ENCODE measurements at places on chromosomes 12 and 14.

DNA sequence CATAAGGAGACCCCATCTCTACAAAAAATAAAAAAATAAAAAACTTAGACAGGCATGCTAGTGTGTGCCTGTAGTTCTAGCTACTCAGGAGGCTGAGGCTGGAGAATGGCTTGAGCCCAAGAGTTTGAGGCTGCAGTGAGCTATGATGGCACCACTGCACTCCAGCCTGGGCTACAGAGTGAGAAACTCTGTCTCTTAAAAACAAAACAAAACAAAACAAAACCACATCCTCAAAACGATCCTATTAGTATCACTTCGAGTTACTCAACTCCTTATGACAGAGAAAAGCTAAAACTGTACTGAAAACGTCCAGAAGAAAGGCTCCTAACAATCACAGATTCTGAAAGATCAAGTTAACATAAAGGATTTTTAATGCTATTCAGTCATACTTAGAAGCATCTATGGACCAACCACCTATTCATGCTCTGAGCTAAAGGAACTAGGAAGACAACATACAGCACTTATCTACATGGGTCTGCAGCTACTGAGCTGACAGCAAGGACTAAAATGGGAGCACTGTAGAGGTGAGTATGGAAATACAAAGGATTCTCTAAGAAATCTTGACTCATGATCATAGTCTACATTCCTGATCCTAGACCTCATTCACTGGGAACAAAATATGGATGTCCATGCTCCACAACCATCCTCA lies 75.3 kb upstream of the DUSP6 start:
- DNase-seq, result no peak

DNA sequence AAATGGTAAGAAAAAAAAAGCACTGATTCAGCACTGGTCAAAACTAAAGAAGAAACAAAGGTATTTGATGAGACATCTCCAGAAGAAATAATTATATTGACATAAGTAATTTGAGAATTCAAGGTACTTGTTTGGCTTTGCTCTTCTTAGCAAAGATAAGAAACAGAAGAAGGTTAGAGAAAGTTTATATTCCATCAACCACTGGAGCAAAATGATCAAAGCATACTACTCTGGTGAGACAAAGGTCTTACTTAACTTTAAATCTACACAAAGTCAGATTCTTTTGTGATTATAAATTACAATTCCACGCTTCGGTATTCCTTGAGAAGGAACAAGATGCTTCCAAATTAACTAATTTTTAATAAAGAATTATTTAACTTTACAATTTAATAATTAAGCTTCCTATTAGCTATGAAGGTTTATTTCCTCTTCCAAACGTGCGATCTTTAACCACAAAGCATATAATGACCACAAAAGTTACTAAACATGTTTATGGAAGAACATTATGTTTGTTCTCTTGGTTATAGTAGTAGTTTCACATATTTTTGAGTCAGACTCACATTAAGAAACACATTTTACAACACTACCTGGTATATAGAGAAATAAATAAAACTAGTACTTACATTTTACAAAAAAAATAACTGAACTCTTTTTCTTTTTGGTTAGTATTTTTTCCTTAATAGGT lies 53.4 kb downstream of the METTL25 start:
- DNase-seq, result no peak

GRCh38 chr12:45268672-45269411 lies 52.9 kb downstream of the ANO6 start:
- DNase-seq, result no peak

- no peak for DNase-seq
Observed at GRCh38 chr12:101857043-101857558, 20.3 kb upstream of the DRAM1 start.

DNA sequence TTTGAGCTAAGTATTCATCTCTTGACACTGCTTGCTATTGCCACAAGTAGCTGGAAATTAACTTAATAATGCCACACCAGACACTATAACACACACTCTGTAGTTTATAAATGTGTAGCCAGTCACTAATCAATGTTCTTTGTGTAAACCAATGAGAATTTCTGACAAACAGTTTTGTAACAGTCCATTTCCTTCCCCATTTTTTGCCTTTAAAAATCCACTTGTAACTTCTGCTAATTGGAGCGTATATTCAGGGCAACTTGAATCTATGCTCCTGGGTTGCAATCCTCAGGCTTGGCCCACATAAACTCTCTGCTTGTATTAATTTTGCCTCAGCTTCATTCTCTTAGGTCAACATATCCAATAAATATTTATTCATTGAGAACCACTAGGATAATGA lies 125.0 kb upstream of the DHRS4 start:
- DNase-seq, result no peak

- DNase-seq, result no peak
Observed at GRCh38 chr12:47943623-47944340, 19.6 kb upstream of the TMEM106C start.

- no peak for DNase-seq
Observed at GRCh38 chr14:56390859-56391258, 188.7 kb upstream of the TMEM260 start.

GRCh38 chr14:73887318-73887616 lies 608 bp downstream of the ZNF410 start:
- DNase-seq, result no peak

- no peak for DNase-seq
Observed at GRCh38 chr12:8034802-8035201, 2.3 kb downstream of the FOXJ2 start.

- DNase-seq, result no peak
Observed at GRCh38 chr12:126343321-126343720, 1278.1 kb downstream of the AACS start.

DNA sequence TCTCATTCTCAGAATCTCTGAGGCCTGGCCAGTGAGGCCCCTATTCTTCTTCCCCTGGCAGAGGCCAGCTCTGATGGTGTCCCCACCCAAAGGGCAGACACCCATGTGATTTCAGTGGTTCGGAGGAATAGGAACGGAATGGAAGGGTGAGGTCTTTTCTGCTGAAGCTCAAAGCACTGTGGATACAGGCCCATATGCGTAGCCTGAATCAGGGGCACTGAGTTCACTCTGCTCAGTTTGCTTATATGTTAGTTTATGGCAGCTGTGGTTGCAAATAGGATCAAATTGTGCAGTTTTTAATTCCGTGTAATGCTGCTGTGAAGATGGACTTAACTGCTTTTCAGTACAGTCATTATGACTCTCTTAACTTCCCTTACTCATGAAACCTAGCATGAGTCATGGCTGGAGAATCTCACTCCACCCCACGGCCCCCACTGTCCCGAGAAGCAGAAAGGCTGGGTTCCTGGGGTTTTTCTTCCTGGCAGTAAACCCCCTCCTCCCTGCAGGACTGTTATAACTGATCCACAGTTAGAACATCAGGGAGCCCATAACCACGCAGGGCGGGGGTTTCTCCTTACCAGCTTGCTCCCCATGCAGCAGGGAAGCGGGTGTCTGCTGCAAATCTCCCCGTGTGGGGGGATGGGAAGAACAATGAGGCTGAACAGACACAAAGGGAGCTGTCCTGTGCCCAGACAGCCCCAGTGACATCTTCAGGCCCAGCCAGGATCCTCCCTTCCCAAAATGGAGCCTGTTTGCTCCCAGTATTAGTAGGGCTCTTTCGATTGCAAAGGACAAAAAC lies 122.7 kb downstream of the SLC38A6 start:
- no peak for DNase-seq

- peak; percentile 29 for DNase-seq
Observed at GRCh38 chr12:121465921-121466793, 66.2 kb downstream of the RNF34 start.

DNA sequence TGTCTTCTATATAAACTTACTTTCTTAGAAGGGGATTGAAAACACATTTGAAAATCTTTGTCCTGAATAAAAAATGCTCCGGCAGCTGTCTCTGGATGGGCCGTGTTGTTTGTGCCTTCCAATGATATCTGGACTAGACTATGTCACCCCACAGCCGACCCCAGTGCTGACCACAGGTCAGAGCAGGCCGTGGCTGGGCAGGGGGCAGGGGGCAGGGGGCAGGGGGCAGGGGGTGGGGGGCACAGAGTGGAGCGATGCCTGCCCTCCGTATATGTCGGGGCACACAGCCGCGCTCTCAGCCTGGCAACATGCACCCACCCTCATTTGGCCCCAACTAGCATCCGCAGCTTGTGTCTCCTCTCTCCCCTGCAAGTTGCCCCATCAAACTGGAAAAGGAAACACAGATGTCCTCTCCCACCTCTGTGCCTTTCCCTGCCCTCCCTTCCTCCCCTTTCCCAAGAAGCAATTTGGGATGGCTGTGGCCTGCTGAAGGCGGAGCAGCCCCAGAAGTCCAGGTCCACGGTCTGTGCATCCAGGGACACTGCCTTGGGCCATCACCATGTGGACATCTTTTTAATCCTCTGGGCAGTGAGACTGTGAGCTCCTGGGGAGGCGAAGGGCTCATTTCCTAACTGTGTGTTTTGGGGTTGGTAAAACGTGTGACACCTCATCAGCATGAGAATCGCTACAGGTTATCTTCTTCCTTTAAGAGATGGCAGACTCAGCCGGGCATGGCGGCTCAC lies 295.7 kb upstream of the RTL1 start:
- DNase-seq, result no peak

DNA sequence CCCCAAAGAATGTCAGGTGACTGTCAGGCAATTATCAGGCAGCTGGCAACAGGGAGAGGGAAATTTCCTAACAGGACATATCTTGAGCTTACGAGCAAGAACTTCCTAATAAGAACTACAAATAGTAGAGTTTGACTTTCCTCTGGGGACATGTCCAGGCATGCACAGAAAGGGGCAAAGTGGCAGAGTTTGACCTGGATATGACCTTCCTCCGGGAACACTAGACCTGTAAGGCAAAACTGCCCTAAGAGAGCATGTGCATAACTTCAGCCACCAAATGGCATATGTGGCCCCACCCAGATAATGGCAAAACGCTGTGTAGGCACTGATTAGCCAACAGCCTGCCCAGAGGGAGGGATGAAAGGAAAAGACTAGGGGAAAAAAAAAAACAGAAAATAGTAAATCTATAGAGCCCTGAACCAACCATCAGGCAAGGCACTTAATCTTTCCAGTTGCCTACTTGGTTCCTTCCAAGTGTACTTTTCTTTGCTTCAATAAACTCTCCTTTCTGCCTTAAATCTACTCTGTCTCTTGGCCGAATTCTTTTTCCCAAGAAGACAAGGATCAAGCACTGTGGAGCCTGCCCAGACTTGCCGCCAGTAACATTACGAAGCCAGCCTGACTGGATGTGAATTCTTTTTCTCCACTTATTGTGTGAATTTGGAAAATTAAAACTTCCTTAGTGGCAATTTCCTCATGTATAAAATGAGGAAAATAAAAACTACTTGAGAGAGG lies 164.1 kb downstream of the SPTSSA start:
- no peak for DNase-seq

GRCh38 chr12:16090974-16091373 lies 179.8 kb downstream of the DERA start:
- DNase-seq, result no peak

DNA sequence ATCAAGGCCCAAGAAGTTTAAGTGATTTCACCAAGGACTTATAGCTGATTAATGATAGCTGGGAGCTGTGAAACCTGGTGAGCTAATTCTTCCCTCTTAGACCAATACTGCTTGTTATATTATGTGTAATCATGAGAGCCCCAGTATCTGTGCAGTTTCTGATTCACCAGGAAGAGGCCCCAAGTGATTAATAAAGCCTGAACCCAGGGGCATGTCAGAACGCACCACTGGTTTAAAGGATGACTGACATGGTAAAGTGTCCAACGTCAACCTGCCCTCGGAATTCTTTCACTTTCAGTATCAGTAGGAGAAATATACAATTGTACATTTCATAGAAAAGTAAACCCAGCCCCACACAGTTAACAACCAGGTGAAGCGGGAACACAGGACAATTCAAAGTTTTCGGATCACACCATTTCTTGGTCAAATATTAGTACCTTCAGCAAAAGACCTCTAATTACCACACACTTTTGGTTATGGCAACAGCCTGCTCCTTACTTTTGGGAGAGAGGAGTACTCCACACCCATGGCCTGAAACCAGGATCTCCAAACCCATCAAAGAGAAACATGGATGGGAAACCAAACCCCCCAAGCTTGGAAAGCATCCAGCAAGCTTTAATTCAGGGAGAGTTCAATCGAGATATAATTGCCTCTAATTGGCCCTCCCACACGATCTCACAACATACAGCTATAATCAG lies 28.5 kb downstream of the TMCC3 start:
- DNase-seq, result no peak

DNA sequence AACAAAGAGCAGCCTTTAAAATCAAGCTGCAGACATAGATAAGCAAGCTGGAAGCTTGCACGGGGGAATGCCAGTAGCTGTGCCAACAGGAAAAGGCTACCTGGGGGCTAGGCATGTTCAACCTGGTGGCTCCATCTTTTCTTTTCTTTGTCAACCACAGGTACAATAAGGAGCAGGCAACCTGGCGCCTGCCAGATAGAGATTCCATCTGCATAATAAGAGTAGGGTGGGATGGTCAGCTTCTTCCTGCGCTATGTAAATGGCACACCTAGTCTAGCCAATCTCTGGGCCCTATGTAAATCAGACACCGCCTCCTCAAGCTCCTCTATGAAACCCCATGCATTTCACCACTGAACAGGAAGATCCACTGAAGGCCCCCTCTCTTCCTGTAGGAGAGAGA lies 87.4 kb upstream of the PKP2 start:
- DNase-seq, result no peak

- DNase-seq, result no peak
Observed at GRCh38 chr12:20599757-20600156, 95.4 kb upstream of the SLCO1C1 start.

- no peak for DNase-seq
Observed at GRCh38 chr12:47798382-47798948, 21.2 kb downstream of the HDAC7 start.

DNA sequence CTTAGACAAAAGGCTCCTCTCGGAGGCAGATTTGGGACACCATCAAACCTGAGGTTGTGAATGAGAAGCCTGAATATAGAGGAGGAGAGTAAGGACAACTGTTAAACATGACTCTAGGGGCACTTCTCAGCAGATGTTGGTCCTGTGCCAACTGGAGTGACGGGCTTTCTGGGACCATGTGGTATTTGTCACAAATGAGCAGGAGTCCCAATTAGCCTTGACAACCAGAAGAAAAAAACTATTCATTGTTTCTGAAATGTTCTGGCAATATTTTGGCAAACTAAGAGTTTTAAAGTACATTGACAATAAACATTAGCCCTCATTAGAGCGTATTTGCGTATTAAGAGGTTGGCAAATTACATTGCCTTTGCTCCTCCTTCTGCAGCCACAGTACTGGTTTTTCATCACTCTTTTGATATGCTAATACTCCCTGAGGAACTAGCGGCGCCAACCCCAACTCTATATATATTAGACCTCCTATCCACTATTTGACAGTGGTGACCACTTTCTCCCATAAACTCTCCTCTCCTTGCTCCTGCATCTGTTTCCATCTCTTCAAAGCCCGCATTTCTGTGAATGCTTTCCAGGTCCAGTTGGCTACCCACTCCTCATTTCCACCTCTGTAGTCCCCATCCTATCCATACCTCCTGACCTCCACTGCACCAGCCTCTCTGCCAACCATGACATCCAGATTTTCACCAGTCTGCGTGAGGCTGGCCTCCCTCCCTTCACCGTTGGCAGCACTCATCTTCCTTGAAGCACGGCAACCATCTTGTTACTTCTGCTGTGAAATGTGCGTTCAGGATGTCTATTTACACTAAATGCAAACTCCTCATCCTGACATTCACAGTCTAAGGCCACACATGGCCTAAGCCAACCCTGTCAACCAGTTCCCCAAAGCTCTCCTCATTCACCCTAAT lies 100.7 kb downstream of the ZFC3H1 start:
- no peak for DNase-seq

GRCh38 chr12:30533558-30534265 lies 162.0 kb downstream of the IPO8 start:
- no peak for DNase-seq

GRCh38 chr12:116303066-116303465 lies 25.6 kb upstream of the MED13L start:
- no peak for DNase-seq

- DNase-seq, result no peak
Observed at GRCh38 chr12:63066136-63066535, 84.9 kb downstream of the AVPR1A start.
